Activated naive CD4-positive, alpha-beta T cell treated with anti-CD3 and anti-CD28 coated beads, Interleukin-2, amount 50 U/mL, for 72 hours (primary cell): ENCODE measurements at places on chromosomes 2 and 18.

- peak; percentile 25 for DNase-seq
Observed at GRCh38 chr2:239779584-239779983, 245.6 kb downstream of the NDUFA10 start.

GRCh38 chr2:47728551-47728950 lies 54.4 kb upstream of the MSH6 start:
- no peak for DNase-seq

DNA sequence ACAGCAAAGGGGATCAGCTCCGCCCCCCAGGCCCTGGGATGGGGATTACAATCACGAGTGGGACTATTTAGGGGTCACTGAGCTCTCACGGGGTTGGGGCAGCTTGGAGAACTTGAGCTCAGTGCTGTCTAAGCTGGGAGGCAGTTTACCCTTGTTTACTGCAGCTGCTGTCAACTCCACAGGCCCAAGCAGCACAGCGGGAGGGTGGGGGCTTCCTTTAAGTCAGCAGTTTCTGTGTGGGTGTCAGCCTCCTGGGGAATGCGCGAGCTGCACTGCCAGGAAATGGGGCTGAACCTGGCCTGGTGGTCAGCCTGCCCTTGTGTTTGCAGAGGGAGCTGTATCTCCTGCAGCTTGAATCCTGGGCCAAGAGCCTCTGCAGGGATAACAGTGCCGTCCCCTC lies 29.8 kb downstream of the TOGARAM2 start:
- no peak for DNase-seq

DNA sequence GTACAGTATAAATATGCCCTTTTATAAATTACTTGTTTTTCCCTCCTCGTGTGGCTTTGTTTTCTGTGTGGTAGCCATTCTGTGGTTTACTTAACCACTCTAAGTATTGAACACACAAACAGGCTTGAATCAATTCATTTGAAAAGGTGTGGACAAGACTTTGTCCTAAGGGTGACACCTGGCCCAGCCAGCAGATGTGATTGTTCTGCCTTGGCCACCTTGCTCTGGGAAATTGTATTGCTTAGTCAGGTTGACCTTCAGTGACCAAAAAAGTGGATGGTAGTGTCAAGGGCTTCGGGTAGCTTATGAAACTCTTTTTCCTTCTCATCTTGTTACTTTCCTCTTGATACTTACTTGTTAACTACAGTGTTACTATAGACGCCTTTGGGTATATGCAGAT lies 61.9 kb downstream of the DGKD start:
- DNase-seq: no peak

GRCh38 chr18:1840878-1841277 lies 730.4 kb downstream of the METTL4 start:
- no peak for DNase-seq

DNA sequence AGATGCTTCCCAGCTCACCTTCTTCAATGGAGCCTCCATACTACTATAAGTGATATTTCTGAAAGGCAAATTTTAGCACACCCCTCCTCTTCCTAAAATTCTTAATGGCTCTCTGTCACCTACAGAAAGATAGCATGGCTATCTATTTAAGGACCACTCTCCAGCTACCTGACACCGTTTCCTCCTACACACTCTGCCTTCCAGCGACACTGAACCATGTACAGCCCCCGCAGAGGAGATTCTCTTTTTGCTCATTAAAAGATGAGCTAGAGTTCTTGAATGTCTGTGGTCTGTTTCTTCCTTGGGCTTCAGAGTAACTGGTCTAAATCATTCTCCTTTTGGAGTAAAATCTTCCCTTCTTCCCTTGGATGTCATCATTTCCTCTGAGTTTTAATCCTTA lies 38.4 kb upstream of the GAREM1 start:
- no peak for DNase-seq

GRCh38 chr2:207286106-207286505 lies 120.4 kb upstream of the KLF7 start:
- no peak for DNase-seq
